ENCODE measurements at places on chromosomes 5 and 9.

DNA sequence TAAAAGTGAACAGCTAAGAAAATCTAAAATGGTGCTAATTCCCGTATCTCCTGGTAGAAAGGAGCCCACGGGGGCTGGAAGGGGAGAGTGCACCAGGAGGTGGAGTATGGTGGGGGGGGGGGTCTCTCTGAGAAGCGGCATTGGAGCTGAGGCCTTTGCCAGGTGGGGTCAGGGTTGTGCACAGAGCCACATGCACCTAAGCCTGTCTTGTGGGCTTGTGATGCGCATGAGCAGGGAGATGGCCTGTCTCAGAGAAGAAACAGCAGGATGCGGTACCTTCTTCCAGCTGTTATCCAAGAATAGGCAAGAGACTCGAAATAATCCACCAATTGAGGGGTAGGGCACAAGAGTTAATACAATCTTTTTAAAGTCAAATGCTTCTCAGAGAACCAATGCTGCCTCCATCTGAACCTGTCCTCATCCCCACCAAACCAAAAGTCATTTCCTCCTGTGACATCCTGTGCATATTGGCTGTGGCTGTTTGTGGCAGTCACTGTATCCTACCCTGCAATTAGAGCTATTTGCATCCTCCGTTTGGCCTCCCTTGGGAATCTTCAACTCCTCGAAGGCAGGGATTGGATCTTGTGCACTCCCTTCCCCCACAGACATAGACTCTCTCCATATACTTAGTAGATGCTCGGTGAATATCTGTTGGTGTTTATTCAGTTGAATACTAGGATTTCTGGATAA is 45.4 kb downstream of the FGF1 start:
- DNase-seq, result no peak

DNA sequence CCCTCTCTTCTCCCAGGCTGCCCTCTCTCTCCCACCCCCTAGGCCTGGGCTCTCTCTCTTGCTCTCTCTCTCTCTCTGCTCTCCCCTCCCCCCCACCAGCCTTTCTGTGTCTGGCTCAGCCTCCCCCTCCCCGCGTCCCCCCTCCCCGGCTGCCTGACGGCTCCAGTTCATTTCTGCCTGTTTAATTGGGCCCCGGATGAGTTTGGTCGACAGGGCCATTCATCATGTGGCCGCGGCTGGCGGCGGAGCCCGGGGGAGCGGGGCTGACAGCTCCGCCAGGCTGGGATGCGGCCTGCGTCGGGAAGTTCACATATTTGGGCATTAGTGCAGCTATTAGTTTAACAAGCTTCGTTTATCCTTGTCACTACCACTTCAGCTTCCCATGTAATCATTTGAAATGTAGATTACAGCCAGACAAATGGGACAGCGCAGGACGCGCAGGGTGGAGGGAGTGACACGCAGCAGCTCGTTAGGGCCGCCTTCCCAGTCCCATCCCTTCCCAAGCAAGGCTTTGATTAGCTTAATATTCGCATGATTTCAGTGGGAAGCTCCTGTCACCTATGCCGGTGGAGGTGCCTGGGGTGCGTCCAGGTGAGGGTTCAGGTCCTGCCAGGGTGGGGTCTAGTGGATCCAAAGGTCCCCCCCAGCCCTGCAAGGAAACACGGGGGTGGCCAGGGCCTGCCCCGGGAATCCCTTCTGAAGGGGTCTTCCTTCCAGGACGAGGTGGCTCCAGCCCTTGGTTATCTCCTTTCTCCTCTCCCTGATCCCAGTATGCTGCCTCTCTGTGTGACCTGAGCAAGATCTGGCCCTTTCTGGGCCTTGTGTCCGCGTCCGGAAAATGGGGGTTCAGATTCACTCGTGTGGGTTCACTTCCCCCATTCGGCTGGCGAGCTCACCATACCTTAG is 214.8 kb downstream of the PAX5 start:
- DNase-seq, result no peak

DNA sequence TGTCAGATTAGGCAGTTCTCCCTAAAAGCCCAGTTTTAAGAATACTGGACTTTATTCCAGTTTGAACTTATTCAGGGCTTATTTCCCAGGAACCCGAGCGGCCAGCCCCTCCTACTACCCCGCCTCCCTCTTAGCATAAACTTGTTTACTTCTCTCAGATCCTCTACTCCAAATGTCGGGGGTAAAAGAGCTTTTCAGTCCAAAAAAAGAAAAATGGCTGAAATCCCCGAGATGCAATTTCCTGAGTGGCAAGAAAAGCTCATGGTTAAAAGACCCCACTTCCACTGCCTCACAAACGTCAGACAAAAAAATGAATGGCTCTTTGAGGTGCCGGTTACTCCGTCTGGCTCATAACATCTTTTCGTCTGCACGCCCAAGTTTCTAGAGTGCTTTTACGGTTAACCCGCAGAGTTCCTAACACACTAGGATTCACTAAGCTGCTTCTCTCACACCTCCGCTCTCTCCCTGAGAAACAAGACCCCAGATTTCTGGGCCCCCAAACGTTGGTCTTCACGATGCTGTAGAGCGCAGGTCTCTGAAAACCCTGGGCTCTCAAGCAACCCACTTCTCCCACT is 402 bp downstream of the BRD8 start:
- peak; percentile 9 for DNase-seq

DNA sequence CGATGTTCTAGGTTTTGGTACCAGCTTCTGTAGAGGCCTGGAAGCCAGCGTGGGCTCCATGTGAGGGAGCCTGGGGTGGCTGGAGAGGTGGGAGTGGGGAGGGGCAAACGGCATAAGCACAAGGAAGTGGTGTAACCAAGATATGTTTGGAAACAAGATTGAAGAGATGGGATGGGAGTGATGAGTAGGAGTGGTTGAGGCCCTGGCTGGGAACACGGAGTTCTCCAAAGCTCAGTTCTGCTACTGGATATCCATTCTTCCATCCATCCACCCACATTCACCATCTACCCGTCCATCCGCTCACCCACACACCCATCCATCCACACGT is 12.2 kb downstream of the TSPAN17 start:
- DNase-seq, result no peak

- no peak for DNase-seq
Observed at GRCh38 chr5:138489683-138490061, 24.4 kb downstream of the EGR1 start.

GRCh38 chr5:79791843-79792242 is 102.2 kb downstream of the CMYA5 start:
- no peak for DNase-seq

DNA sequence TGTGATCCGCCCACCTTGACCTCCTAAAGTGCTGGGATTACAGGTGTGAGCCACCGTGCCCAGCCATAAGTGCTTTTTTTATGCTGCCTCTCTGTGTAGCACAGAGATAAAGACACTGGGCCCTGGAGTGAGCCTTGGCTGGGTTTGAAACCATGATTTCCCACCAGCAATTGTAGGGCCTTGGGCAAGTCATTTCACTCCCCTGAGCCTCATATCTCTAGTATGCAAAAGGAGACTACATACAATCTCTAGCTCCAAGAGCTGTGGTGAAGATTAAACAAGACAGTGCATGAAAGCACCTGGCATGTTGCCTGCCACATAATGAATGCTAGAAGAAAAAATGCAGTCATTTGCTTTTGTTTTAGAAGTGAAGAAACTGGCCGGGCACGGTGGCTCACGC is 3.9 kb downstream of the FABP6 start:
- no peak for DNase-seq

DNA sequence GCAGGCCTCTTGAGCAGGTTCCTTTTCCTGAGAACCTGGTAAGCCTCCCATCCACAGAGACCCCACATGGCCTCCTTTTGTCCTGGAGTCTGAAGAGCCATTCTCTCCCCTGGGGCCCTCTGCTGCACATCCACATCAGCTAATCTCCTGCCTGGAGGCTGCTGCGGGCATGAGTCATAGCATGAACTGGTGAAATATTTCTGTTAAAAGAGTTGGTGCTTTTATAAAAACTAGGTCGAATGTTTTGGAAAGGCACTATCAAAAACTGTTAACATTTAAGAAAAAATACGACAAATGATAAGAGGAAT is 399.4 kb downstream of the CTNND2 start:
- DNase-seq, result no peak

- DNase-seq, result no peak
Observed at GRCh38 chr5:1137567-1138444, 25.9 kb upstream of the SLC12A7 start.

DNA sequence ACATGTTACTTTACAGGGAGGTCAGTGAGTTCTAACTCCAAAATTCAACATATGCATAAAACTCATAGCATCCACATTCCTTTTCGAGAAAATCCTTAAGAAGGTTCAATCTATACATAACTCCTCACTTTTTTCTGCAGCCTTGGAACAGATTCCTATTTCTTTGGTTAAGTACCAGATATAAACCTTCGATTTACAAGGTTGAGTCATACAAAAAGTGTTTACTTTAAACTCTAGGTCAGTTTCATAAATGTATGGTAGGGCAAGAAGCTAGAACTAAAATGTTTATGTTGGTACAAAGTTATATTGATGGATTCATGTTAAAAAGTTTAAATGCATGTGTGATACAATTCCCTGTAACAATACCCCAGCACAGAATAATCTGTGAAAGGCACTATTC is 19.4 kb downstream of the CDKN2AIPNL start:
- DNase-seq, result no peak

DNA sequence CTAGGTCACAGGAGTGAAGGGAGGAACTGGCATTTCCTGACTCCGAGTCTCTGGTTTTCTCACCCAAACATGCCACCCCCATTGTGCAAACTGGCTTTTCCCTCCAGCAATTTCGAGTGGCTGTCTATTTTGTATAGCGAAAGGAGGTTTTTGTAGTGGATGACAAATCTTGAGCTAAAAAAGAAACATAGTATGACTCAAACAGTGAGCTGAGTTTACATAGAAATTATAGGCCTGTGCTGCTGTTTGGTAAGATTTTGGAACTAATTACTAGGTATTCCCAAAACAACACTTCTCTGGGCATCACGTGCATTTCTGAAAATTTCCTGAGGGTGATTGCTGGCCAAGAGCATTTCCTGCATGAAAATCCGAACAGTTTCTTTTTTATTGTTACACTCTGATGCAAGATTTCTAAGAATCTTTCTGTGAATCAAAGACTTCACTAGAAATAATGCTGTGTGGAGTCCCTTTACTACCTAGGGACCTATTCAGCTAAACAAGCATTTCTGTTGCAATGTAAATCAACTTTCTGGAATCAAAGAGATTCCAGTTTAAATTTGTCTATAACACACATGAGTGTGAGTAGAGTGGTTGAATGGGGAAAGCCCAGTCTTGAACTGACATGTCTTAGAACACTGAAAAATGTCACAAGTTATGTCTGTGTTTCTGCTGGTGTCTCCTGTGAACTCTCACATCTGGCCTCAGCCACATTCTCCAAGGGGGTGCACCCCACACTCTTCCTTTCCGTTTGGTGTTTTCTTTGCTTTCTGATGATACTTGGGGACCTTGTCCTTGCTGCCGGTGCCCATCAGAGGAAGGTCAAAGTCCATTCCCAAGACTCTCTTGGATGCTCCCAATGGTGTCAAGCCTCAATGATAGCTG is 33.3 kb upstream of the DAPK1 start:
- DNase-seq, result peak; percentile 10

DNA sequence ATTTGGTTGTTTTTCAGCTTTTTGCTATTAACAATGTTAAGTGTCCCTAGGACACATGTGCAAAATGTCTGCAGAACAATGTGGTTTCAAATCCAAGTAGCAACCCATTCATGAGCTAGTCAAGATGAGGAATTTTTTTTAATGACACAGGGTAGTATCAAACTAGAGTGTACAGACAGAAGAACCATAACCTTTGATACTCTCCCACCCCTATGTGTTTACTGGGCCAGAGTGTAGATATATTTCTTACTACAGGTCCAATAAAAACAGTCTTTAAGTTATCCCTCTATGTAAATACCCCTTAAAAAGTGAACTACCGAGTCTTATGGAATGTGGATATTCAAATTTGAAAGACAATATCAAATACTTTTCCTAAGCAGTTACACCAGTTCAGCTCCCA is 45.6 kb downstream of the AUH start:
- no peak for DNase-seq
